ENCODE measurements at places on chromosomes 2 and 18.

DNA sequence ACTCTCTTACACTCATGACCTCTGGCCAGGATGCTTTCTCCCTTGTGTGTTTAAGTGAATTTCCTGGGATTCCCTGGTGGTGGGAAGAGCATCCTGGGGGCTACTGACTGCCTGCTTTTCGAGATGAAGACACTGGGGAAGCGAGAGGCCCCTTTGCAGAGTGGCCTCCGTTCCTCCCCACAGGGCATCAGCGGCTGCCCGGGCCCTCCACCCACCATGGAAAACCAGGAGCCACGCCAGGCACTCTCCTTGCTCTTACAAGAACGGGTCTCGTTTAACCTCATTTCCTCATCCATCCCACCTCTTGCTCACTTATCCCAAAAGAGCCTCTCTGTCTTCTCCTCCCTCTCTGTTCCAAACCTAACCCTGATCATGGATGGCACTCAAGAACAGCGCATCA lies 17.8 kb downstream of the CHST10 start:
- no peak for DNase-seq

DNA sequence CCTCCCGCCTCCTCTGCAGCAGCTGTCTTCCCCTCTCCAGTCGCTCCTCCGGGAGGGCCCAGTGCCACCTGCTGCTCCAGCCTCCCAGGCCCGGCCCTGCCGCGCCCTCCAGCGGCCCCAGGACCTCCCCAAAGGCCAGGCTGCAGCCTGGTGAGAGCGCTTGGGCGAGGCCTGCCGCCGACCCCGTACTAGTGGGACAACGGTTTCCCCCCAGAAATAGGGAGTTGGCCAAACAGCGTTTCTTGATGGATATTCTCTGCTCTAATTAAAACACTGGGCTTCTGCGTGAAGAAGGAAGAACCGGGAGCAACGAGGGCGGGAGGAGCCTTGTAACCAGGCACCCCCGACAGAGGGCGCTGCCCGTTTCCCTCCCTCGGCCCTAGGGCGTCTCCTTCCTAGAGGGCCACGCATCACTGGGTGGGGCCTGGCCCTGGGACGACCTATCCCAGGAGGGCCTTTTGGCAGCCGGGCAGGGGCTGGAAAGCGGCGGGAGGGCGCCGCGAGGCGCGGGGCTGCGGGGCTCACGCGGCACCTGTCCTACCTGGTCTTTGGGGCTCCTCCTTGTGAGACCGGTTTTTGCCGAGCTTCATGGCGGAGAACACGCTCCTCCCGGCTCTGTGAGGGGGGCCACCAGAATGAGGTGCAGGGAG lies 25.4 kb upstream of the OTOF start:
- peak; percentile 45 for DNase-seq

DNA sequence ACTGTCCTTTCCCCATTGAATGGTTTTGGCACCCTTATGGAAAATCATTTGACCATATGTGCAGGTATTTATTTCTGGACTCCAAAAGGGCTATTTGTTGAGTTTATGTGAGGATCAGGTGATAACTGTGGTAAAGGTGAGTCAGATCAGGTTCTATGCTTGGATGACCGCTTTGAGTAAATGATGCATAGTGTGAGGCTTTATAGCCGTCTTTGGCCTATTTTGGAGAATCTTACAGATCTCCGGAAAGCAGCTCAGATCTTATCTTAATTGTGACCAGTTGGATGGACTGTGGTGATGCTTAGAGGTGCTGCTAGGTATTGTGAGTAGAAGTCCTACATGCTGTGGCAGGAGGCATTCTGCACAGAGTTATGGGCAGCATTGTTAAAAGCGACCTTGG lies 126.2 kb downstream of the METTL8 start:
- DNase-seq: no peak

DNA sequence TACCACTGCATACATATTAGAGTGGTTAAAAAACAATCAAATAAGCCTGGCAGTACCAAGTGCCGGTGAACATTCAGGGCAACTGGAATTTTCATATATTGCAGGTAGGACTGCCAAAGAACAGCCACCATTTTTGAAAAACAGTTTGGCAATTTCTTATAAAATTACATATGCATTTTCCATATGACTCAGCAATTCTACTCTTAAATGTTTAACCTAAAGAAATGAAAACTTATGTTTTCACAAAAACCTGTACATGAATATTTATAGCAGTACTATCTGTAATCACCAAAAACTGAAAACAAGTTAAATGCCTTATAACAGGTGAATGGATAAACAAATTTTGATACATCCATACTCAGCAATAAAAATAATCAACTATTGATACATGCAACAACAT lies 39.9 kb downstream of the CTAGE1 start:
- no peak for DNase-seq

GRCh38 chr2:109317471-109318095 lies 188.6 kb downstream of the SH3RF3 start:
- DNase-seq: no peak

GRCh38 chr2:68458981-68459380 lies 8.1 kb downstream of the FBXO48 start:
- no peak for DNase-seq

DNA sequence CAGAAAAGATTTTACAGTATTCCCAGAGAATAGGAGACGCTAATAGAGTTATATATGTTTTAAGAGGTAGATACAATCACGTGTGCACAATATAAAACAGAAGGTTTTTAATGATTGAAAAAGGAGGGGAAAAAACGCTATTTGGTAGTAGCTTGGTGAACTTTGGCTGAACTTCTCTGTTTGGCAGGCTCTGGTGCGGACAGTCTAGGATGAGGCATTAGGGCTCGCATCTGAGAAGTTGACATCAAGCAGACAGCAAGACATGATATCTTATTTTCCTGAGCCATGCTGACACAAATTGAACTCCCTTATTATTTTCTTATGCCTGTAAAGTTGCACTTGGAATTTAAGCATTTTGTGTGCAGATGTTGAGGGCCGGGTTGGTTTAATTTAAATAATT lies 176.6 kb downstream of the EN1 start:
- DNase-seq: no peak

DNA sequence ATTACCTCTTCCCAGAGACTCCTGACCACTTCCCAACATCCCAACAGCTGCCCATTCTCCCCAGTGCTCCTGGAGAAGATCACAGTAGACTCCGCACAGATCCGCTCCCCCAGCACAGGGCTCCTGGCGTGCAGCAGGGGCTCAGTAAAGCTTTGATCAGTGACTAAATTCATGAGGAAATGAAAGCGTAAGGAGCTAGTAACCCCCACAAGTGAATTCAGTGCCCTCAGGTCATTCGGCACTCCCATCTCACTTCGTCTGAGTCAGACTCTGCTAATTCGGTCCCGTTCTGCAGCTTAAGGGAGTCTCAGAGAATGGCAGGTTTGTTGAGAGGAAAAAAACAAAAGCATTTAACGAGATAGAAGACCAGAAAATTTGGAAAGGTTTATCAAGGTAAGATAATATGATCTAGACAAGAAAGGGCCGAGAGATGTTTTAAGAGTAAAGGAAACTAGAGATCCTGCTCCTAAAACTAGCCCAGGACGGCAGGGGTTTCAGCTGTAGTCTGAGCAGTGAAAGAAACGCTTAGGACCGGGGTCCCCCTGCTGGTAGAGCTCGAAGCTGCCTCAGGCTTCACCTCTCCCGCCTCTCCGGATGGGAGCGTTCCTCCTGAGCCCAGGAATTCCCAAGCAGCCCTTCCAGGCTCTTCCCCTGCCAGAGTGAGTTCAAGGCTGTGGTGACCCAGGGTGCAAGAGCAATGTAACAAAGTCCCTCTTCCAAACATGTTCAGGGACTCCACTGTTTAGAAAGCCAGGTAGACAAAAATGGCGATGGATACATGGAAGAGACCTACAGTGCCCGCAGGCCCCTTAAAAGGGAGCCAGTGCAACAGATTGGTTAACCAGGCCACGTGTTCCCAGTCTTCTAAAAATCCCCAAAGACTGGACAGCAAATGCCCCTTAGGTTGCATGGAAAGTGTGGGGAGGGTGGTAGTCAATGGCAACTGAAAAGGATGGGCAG lies 127.3 kb downstream of the DNER start:
- DNase-seq: no peak

- no peak for DNase-seq
Observed at GRCh38 chr2:25228848-25229278, 60.5 kb upstream of the POMC start.

DNA sequence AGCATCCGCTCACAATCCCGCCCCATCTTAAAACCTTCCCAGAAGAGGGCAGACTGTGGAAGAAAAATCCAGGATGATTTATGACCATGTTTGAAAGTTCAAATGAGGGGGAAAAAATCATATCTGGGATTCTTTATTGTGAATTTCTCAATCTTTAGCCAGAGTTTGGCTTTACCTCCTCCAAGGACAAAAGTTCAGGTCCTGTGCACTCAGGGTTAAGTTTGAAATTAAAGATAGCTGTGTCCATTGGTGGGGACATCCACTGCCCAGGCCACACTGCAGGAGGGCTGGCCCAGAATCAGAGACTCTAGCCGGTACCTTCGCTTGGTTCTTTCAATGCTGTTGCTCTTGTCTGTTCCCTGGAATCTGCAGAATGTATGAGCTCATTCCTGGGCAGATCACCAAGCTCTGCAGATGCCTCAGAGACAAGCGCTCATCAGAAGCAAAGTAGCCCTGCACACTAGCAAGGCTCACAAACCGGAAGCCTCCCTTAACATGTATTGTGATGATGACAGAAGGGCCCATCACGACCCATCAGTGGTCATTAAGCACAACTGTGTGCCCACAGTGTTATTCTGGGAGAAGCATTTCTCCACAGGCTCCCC lies 375.3 kb upstream of the KLHL29 start:
- DNase-seq: no peak

DNA sequence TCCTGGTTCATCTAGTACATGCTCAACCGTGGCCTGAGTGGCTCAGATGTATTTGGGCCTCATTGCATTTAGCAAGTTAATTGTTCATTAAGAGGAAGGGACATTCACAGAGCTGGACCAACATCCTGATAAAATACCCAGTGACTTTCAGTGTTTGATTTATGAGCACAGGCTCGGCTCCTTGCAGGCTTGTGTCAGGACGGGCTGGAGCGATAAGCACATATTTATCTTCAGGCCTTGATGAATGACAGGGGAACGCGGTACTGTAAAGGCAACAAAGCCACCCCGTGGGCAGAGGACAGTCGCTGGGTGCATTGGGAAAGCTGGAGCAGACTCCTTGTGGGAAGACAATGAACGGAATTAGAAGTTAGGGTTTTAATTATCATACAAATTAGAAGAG lies 548.6 kb upstream of the HS6ST1 start:
- no peak for DNase-seq

- no peak for DNase-seq
Observed at GRCh38 chr18:11379660-11380059, 229.7 kb upstream of the SLC35G4 start.

- no peak for DNase-seq
Observed at GRCh38 chr2:230929381-230930148, 4.5 kb upstream of the GPR55 start.

DNA sequence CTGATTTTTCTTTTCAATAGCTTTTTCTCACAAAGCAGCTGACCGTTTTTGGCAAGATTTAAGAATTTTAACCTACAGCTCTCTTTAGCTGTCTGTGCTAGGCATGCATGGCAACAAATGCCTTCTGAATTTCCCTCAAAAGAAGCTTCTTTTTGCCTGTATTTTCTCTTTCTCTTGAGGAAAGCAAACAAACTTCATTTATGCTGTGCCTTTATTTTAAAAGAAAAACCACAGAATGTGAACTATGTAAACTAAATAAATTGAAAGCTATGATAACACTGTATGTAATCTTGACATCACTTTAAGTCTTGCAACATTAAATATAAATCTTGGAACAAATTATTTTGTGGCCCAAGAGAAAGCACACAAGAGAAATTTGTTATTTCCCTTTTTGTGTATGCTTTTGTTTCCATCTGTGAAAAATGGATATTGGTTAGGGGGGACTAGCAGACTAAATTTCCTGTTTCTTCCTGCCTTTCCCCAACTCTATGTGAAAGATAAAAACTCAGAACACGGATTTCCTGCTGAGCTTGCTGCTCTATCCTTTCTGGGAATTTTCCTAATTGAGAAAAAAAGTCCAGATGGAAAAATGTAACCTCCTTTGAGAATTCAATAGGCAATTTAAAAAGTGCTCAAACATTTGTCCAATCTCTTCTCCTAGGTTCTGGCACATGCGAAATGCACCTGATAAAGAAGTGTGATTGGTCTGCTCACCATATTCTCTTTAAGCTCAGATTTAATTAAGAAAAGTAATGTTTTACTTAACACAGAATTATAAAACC lies 20.9 kb upstream of the TFPI start:
- DNase-seq: no peak

GRCh38 chr2:85601771-85602475 lies 575 bp downstream of the TMEM150A start:
- no peak for DNase-seq

- DNase-seq: no peak
Observed at GRCh38 chr2:213266421-213266820, 17.8 kb upstream of the SPAG16 start.

- no peak for DNase-seq
Observed at GRCh38 chr2:134459706-134460406, 206.0 kb downstream of the MGAT5 start.

- no peak for DNase-seq
Observed at GRCh38 chr2:28325567-28326468, 66.8 kb upstream of the FOSL2 start.

GRCh38 chr2:232479341-232480200 lies 8.1 kb downstream of the ECEL1 start:
- DNase-seq: no peak

DNA sequence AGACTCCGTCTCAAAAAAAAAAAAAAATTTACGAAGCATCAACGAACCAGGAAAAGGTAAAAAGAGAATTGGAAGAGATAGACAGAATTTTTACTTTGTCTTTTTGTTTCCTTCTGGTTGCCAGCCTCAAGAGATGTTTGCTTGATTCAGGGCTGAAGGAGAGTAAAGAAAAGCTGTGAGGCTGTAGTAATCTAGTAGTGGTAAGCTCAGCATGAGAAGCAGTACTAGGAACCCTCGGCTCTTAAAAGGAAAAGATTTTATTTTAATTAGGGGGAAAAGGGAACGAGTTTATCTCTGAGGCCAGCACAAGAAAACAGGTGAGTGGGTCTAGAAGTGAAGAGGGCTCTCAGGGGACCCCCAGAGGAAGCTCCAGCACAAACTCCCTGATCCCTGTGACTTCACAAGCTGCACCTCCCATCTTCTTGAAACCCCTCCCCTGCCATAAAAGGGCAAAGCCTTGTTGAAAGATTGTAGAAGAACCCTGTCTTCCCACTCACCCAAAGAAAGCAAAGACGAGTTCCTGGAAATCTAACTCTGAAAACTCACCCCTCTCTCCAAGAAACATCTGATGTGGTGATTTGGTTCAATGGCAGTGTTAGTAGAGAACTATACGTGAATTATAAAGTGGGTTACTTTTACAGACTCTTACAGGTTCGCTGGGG lies 8.6 kb downstream of the RBMS1 start:
- no peak for DNase-seq

DNA sequence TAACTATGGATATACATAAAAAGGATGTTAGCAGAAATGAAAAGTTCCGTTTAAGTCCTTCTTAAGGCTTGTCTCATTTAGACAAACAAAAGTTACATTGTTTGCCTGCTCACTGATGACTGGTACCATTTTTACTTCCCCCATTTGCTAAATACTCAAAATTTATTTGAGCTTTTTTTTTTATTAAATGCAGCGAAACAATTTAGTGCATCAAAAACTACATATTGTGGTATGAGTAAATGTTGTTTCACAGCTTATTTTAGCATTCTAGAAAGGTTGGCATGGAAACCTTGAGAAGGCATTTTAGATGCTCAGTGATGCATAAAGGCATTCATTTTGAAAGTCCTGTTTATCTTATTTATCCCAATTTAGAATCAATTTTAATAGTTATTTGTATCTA lies 100.0 kb downstream of the MAP2 start:
- DNase-seq: no peak

GRCh38 chr2:109500910-109501309 lies 112.9 kb downstream of the SEPTIN10 start:
- no peak for DNase-seq

GRCh38 chr2:122516775-122517174 lies 761.3 kb downstream of the TSN start:
- no peak for DNase-seq
